ENCODE measurements at places on chromosomes 3 and 15.

- no peak for DNase-seq
Observed at GRCh38 chr3:159733194-159733860, 255.3 kb upstream of the IL12A start.

GRCh38 chr3:46866720-46867549 is 3.7 kb upstream of the MYL3 start:
- DNase-seq = no peak

- DNase-seq = no peak
Observed at GRCh38 chr3:71041371-71041770, 542.2 kb downstream of the FOXP1 start.

DNA sequence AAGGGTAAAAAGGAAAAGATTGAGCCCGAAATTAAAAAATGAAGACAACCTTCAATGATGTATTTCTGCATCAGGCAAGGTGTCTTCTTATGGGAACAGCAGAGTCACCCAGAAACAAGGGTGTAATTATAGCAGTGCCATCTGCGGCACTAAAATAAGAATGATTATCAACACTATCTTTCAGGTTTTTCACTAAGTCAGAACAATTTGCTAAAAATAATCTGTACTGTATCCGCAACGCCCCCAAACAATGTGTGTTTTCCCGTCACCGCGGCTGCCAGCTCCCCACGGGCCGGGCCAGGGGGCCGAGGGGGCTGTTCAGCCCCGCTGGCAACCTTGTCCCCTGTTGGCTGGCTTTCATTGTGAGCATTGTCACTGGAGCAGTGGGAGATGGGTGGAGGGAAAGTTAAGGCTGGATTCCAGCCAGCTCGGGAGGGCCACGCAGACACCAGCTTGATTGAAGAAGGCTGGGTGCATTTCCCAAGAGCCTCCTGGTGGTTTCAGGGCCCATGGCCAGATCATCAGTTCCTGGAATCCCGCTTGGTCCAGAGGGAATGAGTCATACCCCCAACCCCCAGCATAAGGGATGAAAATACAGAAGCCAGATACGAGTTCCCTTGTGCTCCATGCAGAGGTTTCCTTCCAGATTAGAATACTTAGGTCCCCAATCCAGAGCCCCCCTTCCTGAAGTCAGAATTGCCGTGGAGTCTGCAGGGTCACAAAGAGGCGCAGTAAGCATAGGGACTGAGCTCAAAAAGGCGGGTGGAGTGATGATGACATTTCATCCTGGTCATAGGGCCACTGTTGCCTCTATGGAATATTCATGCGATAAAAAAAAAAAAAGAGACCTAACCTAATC is 90.2 kb upstream of the KLF13 start:
- DNase-seq = no peak

GRCh38 chr15:31439328-31439727 is 112.7 kb downstream of the KLF13 start:
- no peak for DNase-seq

GRCh38 chr3:58131101-58131825 is 79.5 kb downstream of the DNASE1L3 start:
- DNase-seq = no peak

DNA sequence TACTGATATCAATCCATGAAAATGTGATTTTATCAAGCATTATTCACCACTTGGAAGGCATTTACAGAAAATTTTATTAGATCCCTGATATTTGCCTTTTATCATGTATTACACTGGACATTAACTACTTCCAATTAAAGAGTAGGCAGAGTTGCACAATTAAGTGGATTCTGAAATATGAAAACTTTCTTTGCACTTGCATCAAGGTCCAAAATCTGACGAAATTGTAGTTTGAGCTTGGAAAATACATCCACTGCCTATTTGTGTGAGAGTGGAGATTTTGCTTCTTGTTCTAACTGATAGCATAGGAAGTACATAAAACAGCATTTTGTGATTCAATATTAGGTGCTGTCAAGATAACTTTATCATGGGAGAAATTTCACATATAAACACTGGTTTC is 49.6 kb upstream of the SLC12A8 start:
- no peak for DNase-seq

- no peak for DNase-seq
Observed at GRCh38 chr15:29135309-29135657, 134.3 kb downstream of the NSMCE3 start.

- DNase-seq = no peak
Observed at GRCh38 chr15:94205366-94205765, 26.0 kb upstream of the MCTP2 start.

GRCh38 chr3:128807186-128807830 is 72.1 kb upstream of the ACAD9 start:
- DNase-seq = no peak

DNA sequence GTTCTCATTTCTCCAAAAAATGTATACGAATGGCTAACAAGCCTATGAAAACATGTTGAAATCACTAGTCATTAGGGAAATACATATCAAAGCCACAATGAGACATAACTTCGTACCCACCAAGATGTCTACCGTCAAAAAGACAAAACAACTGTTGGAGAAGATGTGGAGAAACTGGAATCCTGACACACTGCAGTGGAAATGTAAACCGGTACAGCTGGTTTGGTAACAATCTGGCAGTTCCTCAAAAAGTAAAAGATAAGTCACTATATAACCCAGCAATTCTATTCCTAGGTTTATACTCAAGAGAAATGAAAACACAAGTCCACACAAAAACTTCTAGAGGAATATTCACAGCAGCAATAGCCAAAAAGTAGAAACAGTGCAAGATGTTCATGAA is 7.0 kb downstream of the SCAPER start:
- no peak for DNase-seq

All from renal pelvis (tissue), 12 donors.